ENCODE measurements at places on chromosomes 6 and 20.

- DNase-seq, result no peak
These were observed 61.1 kb upstream of the TGM3 start for GRCh38 chr20:2234598-2235191.

- DNase-seq, result no peak
These were observed 90.0 kb downstream of the ELOVL5 start for GRCh38 chr6:53258774-53259155.

DNA sequence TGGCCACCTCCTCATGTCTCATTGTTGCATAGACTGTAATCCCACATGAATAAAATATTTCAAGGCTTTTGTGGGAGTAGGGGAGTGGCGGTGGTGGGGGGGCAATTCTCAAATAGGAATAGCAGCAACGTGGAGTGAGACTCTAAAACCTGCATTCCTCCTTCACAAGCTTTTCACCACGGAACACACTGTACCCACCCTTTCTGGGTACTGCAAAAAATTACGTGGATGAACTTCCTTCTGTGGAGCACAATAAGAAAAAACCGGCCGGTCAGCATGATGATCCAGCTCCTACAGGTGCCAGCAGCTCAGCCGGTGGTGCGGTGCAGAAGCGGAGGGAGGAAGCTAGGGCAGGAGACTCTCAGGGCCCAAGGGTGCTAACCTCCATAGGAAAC, 930 bp upstream of the RRAGD start:
- no peak for DNase-seq

DNA sequence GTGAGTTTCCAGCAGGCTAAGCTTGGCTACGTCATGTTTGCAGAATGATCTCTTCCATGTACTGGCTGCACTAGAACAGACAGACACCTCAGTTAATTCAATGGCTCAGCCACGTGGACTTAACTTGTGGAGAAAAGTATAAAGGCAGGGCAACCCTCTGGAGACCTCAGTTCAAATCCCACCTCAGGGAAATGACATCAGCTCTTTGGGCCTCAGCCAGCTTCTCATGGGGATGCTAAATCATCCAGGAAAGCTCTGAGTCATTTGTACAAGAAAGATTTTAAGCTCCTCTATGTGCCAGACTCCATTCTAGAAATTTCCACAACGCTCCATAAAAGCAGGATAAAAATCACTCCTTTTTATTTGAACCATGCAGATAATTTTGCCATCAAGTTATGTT, 128.5 kb upstream of the SALL4 start:
- no peak for DNase-seq

DNA sequence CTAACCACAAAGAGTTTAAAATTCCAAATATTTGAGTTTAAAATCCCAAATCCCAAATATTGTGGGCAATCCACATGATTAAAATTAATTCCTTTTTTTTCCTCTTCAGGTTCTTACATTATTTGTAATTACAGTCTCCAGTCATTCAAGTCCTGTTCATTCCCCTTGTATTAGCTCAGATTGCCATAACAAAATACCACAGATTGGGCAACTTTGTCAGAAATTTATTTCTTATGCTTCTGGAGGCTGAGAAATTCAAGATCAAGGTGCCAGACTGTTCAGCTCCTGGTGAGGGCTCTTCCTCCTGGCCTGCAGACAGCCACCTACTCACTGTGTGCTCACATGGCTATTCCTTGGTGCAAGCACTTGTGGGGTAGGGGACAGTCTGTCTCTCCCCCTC, 105.5 kb downstream of the ARMC2 start:
- DNase-seq, result no peak
